D721Med (cell line): ENCODE measurements at places on chromosomes 4 and X.

DNA sequence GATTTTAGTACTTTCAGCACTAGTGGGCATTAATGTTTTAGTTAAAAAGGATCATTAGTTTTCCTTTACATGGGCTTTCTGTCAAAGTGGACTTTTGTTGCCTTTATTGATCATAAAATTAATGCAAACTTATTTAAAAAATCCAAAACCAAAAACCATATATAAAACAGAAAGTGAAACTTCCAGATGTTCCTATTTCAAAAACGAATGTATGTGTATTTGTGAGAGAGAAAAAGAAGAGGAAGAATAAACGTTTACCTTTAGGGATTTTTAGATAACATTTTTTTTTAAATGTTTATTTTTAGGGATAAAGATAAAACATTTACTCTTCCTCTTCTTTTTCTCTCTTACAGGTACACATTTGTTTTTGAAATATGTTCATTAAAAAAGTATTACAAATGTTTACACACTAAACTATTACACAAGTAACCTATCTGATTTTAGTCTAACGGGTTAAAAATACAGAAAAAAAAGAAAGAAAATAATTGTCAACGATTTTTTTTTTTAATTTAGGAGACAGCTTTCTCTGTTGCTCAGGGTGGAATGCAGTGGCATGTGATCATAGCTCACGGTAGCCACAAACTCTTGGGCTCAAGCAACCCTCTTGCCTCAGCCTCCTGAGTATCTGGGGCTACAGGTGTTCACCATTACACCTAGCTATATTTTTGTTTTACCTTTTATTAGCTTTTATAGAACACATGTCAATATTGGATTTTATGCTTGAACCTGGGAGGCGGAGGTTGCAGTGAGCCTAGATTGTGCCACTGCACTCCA is 16.8 kb upstream of the COX18 start:
- no peak for DNase-seq

DNA sequence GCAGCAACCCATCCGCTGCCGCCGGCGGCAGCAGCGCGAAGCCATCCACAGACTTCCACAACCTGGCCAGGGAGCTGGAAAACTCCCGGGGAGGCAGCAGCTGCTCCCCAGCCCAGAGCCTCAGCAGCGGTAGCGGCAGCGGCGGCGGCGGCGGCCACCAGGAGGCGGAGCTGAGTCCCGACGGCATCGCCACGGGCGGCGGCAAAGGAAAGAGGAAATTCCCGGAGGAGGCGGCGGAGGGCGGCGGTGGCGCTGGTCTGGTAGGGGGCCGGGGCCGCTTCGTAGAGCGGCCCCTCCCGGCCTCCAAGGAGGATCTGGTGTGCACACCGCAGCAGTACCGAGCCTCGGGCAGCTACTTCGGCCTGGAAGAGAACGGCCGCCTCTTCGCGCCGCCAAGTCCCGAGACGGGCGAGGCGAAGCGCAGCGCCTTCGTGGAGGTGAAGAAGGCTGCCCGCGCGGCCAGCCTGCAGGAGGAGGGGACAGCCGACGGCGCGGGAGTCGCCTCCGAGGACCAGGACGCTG is 4.9 kb downstream of the PRDM8 start:
- no peak for DNase-seq

DNA sequence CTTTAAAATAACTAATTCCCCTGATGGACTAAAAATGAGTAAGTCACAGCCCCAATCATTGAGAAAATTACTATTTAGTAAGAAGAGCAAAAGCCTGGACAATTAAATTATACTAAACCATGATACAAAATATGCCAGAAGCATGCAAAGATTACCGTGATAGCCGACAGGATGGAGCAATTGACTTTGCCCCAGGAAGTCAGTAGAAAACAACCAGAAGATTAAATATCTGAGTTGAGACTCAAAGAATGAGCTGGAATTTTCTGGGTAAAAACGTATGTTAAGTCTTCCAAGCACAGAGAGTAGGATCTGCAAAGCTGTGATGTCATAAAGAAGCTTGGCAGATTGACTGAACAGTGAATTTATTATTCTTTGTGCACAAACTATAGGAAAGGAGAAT is 816.1 kb upstream of the TENM3 start:
- DNase-seq, result no peak

- no peak for DNase-seq
Observed at GRCh38 chr4:185879666-185880312, 67.8 kb upstream of the SORBS2 start.

DNA sequence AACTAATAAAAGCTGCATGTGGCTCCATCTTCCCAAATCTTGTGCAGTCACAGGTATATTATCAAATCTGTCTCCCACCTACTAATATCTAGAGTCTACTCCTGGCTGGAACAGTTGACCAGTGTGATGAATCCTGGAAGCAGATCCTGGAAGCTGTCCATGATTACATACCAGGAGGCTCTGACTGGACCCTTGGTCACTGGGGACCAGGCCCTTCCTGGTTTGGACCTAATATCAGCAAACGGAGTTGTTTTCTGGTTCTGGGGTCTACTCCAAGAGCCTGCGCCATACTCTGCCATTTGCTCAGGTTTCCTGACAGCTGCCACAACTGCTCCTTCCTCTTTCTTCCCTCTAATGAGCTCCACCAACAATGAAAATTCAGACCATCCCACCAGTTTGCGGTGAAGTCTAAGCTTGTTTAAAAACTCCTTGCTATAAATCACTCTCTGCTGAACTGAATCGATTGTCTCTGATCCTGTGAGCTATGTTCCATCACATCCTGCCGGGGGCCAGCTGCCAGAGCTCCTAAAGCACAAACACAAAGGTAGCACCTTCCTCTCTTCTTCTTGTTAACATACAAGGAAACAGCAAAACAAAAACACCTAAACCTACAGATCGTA is 114.2 kb downstream of the PALLD start:
- no peak for DNase-seq

- no peak for DNase-seq
Observed at GRCh38 chrX:14997271-14997670, 124.0 kb downstream of the MOSPD2 start.

DNA sequence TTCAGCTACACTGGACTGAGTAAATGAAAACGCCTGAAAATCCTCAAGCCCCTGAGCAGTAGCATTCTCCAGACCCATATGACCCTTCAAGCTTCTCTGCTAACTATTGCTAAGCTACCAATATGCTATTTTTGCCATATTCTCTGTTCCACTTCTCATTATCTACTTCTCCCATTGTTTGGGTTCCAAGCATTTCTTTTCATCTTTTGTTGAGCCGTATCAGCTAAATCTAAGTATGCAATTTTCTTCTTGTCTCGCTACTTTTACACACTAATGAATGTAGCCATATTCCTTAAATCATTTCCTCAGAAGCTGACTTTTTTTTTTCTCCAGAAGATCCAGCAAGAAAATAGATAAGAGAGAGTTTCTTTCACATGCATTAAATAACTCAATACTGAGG is 128.4 kb downstream of the AGTR2 start:
- no peak for DNase-seq
